ENCODE measurements at places on chromosomes 2 and 18.

- no peak for DNase-seq
Measured at GRCh38 chr18:23977719-23978483, 36.7 kb upstream of the TTC39C start.

DNA sequence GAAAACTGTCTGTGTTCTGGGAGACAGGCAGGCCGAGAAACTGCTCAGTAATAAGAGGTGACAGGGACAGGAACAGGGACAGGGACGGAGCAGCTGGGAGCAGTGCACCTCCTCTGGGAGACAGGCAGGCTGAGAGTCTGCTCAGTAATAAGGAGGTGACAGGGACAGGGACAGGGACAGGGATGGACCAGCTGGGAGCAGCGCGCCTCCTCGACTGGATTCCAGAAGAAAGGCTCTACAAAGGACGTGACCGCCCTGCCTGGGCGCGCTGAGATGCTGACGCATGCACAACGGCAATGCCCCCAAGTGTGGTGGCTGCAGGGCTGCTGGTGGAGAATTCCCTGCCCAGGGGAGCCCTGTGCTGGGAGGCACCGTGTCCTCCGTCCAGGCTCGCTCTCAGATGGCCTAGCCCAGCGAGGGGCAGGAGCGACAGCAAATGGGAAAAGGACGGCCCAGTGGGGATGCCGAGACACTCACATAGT is 44.2 kb upstream of the PXDN start:
- DNase-seq = no peak

GRCh38 chr2:28621172-28622100 is 125.6 kb downstream of the PLB1 start:
- DNase-seq = peak; percentile 53

DNA sequence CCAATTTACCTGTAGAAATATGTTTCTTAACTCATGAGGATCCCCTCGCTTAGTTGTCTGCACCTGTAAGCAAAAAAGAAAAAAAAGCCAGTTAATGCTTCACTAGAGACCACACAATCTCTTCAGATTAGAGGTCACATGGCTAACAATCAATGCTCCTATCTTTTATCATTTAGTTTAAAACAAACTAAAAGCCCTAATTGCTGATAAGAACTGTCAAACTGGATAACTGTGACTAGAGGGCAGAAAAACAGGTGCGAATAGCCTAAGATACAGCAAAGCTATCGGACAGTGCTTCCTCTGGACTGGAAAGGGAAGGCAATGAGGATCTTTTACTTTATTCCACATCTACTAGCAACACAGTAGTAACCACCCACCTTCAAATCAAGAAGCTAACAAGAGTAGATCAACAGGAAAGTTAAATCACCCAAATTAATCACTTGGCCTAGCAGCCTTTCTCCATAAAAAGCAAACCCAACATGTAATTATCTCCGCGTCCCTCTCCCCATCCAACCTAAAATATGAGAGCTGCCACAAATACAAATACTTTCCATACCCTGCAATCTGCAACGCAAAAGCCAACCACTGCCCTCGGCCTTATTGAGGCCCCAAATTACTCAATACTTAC is 734 bp downstream of the SLC25A12 start:
- no peak for DNase-seq

- DNase-seq = no peak
Measured at GRCh38 chr2:191209340-191209739, 35.9 kb upstream of the MYO1B start.

GRCh38 chr18:42475157-42475556 is 520.1 kb downstream of the PIK3C3 start:
- no peak for DNase-seq

All from stimulated activated CD4-positive, alpha-beta T cell treated with anti-CD3 and anti-CD28 coated beads, Interleukin-1b, Interleukin-23, amount 100 ng/mL, for 1 hour (primary cell).